ENCODE measurements at places on chromosomes 7 and 10.

GRCh38 chr10:24893127-24893526, 59.3 kb downstream of the PRTFDC1 start:
- DNase-seq: no peak

- DNase-seq: no peak
Observed at GRCh38 chr7:15315678-15316077, 246.1 kb downstream of the AGMO start.

DNA sequence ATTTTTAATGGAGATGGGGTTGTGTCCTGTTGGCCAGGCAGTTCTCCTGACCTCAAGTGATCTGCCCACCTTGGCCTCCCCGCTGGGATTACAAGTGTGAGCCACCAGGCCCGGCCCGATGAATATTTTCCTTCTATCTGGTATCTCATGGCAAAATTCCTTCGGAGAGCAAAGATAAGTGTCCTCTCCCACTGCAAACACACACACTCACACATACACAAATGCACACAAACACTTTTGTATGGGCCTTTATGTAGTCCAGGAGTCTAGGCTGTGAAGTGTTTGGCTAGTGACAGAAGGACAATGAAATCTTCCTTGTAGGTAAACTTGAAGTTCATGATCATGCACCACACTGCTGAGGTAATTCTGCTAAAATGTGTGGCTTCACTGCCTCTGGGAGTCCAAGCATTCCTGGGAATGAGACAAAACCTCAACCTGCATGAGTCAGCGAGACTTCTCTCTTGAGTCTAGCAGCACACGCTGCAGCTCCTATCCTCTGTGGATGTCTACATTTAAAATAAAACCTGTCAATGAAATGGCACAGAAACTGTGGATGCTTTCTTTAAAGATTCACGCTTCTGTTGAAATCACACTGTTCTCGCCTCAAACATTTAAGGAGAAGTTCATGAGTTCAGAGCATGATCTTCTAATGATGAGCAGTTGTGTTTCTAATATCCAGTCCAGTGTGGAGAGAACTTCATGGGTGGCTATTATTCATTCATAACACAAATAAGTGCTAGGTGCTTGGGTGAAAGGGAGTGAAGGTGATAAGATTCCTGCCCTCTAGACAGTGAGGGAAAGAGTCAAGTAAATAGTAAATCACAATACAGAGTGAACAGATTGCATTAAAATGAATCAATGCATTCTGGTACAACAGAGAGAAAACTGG, 96.5 kb downstream of the NRP1 start:
- peak; percentile 71 for DNase-seq

DNA sequence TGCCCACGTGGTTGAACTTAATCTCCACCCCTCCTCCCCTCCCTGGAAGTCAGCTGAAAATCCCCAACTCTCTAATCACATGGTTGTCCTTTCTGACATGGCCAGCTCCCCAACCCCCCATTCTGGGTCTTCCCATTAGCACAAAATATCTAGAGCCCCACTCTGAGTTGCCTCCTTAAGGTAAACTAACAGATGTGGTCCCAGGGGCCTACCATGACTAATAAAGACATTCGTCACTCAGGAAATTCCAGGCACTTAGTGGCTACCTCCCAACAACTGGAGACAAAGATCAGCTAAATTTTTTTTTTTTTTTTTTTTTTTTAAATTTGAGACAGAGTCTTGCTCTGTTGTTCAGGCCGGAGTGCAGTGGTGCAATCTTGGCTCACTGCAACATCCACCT, 21.1 kb downstream of the CCDC126 start:
- peak; percentile 56 for DNase-seq

GRCh38 chr10:6058682-6059475, 3.3 kb downstream of the IL2RA start:
- DNase-seq: no peak

DNA sequence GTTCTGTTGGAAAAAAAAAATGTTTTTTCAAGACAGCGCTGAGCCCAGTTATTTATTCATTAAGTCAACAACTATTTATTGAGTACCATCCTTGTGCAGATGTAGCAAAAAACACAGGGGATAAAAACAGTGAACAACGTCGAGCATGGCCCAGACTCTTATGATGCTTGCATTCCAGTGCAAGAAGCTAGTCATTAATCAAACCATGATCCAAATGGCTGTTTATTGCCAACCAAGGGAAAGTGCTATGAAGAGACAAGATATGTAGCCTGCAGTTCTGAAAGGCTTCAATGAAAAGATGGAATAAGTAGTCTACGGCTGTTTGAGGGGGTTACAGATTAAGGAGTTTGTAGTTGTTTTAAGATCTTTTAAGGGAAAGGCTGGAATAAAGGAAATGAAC, 262.3 kb downstream of the NEBL start:
- DNase-seq: no peak

- DNase-seq: no peak
Observed at GRCh38 chr7:27386581-27386980, 144.0 kb downstream of the EVX1 start.

- no peak for DNase-seq
Observed at GRCh38 chr10:78597796-78598555, 470.8 kb upstream of the ZMIZ1 start.

GRCh38 chr10:52486840-52487611, 172.9 kb downstream of the DKK1 start:
- DNase-seq: peak; percentile 93

GRCh38 chr10:86330778-86331763, 35.5 kb downstream of the GRID1 start:
- no peak for DNase-seq

GRCh38 chr10:46541017-46541661, 15.3 kb downstream of the GPRIN2 start:
- DNase-seq: no peak

GRCh38 chr7:37068038-37068437, 343.7 kb upstream of the AOAH start:
- DNase-seq: no peak

GRCh38 chr7:115363916-115364315, 442.0 kb downstream of the MDFIC start:
- no peak for DNase-seq

DNA sequence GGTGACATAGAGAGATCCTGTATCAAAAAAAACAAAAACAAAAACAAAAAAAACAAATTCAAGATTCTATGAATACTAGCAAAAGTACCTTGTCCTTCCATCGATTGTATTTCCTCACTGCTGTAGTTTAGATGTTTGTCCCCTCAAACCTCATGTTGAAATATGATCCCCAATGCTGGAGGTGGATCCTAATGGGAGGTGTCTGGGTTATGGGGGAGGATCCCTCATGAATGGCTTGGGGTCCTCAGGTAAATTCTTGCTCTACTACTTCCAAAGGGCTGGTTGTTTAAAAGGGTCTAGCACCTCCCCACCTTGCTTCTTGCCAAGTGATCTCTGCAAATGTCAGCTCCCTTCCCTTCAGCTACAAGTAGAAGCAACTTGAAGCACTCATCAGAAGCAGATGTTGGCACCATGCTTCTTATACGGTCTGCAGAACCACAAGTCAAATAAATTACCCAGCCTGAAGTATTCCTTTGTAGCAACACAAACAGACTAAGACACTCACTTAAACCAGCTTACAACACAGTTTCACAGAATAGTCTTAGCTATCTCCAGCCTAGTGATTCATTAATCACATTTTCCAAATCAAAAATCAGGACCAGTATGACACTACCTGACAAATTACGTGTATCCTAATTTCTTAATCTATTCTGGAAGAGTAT, 20.7 kb downstream of the ABI1 start:
- DNase-seq: no peak

- no peak for DNase-seq
Observed at GRCh38 chr10:34918776-34919315, 103.8 kb upstream of the PARD3 start.

GRCh38 chr7:135747366-135747765, 1.2 kb downstream of the FAM180A start:
- no peak for DNase-seq

DNA sequence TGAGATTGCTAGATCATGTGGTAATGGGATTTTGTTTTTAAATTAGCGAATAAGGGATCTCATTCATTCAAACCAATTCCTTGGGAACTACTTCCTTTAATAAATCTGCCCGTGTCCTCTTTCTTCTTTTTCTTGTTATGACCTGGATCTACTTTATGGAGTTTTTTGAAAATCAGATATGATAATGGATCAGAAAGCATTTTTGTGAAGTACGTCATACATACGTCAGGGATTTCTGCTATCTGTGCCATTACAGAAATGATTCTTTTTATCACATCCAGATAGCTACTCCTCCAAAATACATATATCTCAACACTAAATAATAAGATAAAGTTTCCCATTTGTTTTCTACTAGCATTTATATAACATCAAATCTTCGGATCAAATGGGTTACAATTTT, 40.2 kb upstream of the STK17A start:
- DNase-seq: no peak

DNA sequence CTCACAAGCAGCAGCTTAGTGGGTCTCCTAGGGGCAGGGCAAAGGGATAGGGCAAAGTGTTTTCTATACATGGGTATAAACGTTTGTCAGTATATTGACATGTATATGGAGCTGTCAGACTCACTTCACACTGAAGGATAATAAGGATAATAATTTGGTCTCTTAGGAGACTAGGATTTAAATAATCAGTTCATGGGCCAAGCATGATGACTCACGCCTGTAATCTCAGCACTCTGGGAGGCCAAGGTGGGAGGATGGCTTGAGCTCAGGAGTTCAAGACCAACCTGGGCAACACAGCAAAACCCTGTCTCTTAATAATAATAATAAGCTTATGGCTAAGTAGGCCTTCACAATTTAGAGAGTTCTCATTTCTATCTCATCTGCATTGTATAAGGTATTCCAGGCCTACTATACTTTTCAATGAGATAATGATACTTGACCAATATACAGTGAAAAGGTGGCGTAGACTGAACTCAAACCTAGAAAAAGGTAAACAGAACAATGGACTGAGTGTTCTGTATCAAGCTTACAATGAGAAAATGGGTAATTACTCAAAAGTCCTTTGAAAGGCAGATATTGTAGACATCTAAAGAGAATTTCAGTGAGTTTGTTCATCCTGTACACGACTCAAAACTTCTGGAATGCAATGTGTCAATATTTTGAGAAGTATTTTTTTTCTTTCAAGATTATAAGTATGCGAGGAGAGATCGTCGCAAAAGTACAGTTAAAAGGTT, 7.0 kb downstream of the GSAP start:
- DNase-seq: no peak

- DNase-seq: no peak
Observed at GRCh38 chr10:122113945-122114747, 125.2 kb downstream of the TACC2 start.

- DNase-seq: no peak
Observed at GRCh38 chr10:97999066-97999922, 31.1 kb downstream of the CRTAC1 start.

DNA sequence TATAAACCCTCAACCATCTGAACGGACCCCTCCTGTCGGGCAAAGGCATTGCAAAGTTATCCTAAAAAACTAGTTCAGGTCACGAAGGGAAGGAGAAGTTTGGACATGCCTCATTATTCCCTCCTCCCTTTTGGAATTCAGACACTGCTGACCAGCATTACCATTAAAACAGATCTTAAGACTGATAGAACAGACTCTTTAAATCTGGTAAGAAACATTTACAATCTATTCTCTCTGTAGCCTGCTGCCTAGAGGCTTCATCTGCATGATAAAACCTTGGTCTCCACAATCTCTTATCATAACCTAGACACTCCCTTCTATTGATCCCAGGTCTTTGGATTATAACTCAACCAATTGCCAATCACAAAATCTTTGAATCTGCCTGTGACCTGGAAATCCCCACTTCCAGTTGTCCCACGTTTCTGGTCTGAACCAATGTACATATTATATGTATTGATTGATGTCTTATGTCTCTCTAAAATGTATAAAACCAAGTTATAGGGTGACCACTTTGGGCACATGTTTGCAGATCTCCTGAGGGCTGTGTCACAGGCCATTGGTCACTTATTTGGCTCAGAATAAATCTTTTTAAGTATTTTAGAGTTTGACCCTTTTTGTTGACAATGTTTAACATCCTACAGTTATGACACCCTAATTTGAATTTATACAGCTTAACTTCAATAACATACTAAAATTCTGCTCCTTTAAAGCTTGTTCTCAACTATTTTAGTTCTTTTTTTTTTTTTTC, 23.5 kb upstream of the CNNM2 start:
- no peak for DNase-seq

DNA sequence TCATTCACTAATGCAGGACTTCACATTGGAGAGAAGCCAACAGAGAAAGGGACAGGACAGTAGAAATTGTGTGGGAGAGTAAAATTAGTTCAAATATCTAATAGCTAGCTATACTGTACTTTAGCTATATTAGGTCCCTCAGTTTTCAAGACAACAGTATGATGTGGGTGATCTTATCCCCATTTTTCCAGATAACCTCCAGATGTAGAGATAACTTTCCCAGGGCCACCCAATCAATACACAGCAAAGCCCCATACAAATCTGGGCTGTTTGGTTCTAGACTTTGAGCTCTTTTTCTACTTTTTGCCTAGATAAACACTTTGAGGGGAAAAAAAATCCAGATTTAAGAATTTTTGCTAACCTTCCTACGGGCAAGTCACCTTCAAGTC, 482 bp upstream of the CLDN12 start:
- DNase-seq: no peak

GRCh38 chr7:117095055-117095454, 141.8 kb downstream of the ST7 start:
- no peak for DNase-seq

DNA sequence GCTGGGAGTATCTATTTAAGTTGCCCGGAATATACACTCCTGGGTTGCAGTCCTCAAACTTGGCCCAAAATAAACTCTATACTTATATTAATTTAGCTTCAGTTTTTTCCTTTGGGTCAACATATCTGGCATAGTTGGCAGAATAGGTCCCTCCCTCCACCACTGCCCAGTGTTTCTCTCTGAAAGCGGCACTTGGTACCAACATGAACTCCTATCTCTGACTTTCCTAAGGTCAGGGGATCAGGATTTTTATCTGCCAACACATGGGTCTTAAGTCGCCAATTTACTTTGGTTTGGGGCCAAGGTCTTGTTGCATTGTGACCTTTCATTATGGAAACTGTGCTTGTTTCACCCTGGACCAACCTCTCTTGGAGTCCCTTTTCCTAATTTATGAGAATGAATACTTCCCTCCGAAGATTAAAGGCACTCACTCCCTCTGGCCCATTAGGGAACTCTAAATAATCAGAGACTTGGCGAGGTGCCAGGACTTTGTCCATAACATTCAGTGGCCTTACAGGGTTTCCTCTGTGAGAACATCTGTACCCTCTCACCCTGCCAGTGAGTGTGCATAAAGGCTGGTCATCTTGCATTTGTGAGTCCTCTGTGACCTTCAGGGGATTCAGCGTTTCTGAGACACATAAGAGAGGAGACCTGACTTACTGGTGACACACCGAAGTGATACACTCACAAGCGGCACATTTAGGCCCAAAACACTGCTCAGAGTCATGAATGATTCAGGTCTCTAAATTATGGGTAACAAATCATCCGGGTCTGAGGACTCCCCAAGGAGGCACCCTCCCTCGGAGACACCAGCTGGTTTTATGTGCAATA, 19.7 kb upstream of the FKBP9 start:
- no peak for DNase-seq

GRCh38 chr10:71242622-71243009, 30.2 kb downstream of the UNC5B start:
- DNase-seq: no peak

- DNase-seq: no peak
Observed at GRCh38 chr7:103071000-103071399, 3.6 kb downstream of the FBXL13 start.

- DNase-seq: no peak
Observed at GRCh38 chr7:91491868-91492267, 227.6 kb downstream of the FZD1 start.

- DNase-seq: no peak
Observed at GRCh38 chr10:12902135-12902572, 99.4 kb downstream of the CCDC3 start.
